ENCODE measurements at places on chromosomes 13 and 19.
A peak's percentile ranks its signal among the peaks of the same experiment; 100 is the strongest.

GRCh38 chr13:111570911-111571310, 250.5 kb downstream of the TEX29 start:
- DNase-seq: no peak

DNA sequence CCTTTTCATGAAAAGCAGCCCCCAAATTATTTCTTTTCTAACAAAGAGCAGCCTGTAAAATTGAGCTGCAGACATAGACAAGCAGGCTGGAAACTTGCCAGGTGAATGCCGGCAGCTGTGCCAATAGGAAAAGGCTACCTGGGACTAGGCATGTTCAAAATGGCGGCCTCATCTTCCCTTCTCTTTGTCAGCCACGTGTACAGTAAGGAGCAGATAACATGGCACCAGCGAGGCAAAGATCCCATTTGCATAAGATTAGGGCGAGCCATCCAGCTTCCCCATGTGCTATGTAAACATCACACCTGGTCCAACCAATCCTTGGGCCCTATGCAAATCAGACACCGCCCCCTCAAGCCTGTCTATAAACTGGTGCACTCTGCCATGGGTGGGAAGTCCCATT, 31.2 kb upstream of the CACNA1A start:
- DNase-seq: peak; percentile 1

DNA sequence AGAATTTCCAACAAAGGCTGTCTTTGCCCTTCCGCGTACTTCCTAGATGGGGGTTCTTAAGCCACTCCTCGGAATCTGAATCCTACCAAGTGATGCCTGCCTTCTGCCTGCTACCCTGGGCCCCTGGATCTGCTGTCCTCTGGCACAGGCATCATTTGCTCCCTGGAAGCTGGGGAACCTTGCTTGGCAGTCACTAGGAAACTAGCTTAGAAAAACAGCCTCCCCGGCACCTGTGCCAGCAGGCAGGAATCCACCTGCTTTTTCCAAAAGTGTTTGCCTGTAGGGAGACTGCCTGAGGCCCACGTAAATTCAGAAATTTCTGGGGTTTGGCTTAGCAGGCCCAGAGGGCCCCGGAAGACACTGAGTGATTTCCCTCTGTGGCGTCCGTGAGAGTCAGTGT, 442.4 kb downstream of the TSHZ3 start:
- no peak for DNase-seq

GRCh38 chr19:56097306-56097705, 23.8 kb downstream of the ZNF787 start:
- DNase-seq: no peak

GRCh38 chr19:1671716-1672037, 19.3 kb upstream of the TCF3 start:
- no peak for DNase-seq

DNA sequence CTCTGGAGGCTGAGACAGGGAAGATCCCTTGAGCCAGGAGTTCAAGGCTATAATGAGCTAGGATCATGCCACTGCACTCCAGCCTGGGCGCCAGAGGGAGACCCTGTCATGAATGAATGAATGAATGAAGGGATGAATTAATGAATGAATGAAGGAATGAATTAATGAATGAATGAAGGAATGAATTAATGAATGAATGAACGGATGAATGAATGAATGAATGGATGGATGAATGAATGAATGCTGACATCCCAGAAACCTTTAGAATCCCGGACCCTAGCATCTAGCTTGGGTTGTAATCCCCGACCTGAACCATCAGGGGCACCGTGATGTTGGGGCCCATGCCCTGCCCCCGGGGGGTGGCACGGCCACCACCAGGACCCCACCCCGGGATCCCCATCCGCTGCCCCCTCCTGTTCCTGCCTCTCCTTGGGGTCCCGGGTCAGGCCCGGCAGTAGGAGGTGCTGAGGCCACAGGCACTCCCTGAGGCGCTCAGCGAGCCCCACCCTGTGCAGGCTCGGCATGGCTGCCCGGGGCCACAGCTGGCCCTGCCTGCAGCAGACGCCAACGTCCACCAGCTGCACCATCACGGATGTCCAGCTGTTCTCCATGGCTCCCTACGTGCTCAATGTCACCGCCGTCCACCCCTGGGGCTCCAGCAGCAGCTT, 3.4 kb downstream of the EBI3 start:
- DNase-seq: no peak

DNA sequence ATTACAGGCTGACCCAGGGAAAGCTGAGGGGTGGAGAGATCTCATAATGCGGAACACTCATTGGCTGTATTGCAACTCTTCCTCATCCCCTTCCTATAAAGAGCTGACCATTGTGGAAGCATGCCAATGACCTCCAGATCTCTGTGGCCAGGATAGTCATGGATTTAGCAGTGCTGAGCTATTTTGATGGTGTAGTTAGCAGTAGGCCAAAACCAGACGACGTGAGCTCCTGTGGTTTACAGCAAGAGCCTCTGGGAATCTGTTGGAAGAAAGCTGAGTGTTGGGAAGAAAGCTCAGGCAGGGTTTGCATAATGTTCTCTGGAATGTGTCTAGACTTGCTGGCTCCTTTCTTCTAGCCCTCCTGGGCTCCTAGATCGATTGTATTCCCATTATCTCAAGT, 187.5 kb upstream of the GPC6 start:
- no peak for DNase-seq

DNA sequence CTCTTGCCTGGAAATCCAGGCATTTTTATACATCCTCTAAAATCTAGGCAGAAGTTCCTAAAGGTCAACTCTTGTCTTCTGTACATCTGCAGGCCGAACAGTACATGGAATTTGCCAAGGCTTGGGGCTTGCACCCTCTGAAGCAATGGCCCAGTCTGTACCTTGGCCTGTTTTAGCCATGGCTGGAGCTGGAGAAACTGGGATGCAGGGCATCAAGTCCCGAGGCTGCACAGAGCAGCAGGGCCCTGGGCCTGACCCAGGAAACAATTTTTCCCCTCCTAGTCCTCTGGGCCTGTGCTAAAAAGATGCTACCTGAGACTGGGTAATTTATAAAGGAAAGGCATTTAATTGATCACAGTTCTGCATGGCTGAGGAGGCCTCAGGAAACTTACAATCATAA, 520.8 kb upstream of the MIR17HG start:
- no peak for DNase-seq

DNA sequence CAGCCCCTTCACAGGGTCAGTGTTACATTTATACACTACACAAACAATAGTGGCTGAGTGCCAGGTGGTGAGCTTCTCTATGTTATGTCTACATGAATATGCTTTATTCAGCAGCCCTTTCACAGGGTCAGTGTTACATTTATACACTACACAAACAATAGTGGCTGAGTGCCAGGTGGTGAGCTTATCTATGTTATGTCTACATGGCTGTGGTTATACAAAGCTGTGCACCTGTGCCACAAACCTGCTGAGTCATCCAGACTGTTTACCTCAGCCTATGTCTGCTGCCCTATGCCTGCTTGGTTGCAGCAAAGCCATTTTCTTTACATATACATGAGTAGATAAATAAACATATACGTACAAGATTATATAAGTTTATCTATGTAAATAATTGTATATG, 76.5 kb downstream of the ZNF726 start:
- DNase-seq: peak; percentile 35

GRCh38 chr13:62524061-62524460, 1108.4 kb upstream of the PCDH20 start:
- DNase-seq: no peak
